ENCODE measurements at places on chromosomes 1 and 21.

- no peak for DNase-seq
Observed at GRCh38 chr1:35640380-35641232, 720 bp downstream of the PSMB2 start.

GRCh38 chr1:163796394-163796821 is 474.7 kb downstream of the NUF2 start:
- no peak for DNase-seq

- DNase-seq: no peak
Observed at GRCh38 chr1:11795238-11795890, 10.4 kb downstream of the MTHFR start.

- DNase-seq: no peak
Observed at GRCh38 chr1:68675336-68675735, 178.5 kb upstream of the DEPDC1 start.

DNA sequence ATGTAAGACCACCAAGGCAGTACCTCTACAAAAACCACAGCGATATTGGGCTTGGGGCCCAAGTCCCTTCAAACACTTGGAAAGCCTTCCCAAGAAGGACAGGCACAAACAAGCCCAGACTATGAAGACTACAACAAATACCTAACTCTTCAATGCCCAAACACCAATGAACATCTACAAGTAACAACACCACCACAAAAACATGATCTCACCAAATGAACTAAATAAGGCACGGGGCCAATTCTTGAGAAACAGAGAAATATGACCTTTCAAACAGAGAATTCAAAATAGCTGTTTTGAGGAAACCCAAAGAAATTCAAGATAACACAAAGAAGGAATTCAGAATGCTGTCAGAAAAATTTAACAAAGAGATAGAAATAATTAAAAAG is 86.8 kb downstream of the COL24A1 start:
- DNase-seq: no peak

DNA sequence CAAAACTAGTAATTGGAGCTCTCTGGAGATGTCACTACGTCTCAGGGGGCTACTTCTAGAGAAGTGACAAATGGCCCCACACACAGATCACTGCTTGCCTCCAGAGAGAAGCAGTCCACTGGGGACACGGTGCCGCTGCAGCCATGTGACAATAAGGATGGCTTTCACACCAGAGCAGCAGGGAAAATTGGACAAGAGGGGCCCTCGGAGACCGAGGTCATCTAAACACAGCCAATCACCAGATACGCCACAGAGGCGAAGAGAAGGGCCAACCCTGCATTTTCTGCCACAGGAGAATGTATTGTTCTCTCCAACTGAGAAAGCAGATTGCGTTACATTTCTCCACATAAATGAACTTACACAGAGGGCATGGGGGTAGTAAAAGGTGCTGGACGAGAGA is 51.2 kb upstream of the TIAM1 start:
- no peak for DNase-seq

DNA sequence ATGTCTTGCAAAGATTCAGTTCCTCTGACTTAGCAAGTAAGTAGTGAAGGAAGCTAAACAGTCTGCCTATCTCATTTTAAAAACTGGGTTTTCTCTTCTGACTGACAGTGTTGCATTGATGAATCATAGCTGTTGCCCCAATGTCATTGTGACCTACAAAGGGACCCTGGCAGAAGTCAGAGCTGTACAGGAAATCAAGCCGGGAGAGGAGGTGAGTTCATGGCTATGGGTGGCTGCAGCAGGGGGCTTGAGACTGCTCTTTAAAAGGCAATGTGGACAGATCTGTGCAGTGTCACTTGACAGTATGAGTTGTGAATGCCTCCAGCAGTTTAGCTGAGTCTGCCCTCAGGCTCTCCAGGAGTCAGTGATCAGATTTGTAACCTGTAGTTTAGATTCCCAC is 46.6 kb downstream of the SMYD2 start:
- no peak for DNase-seq

- DNase-seq: no peak
Observed at GRCh38 chr1:107479865-107480350, 339.1 kb downstream of the NTNG1 start.

DNA sequence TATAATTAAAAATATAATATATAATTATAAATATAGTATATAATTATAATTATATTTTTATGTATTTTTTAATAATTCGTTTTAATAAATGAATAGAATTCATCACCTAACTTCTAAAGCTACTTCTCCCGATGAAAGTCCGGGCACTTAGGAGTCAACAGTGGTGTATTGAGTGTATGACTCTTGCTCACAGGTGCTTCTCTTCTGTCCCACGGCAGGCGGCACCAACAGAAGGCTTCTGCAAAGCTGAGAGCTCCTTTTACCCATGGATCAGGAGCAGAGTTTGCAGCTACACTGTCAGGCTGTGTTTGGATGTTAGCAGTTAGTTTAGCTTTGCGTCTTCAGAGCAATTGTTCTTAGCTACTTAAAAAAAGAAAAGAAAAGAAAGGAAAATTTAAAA is 122.4 kb downstream of the LIPI start:
- no peak for DNase-seq

- DNase-seq: no peak
Observed at GRCh38 chr1:119822406-119822805, 11.1 kb upstream of the REG4 start.

DNA sequence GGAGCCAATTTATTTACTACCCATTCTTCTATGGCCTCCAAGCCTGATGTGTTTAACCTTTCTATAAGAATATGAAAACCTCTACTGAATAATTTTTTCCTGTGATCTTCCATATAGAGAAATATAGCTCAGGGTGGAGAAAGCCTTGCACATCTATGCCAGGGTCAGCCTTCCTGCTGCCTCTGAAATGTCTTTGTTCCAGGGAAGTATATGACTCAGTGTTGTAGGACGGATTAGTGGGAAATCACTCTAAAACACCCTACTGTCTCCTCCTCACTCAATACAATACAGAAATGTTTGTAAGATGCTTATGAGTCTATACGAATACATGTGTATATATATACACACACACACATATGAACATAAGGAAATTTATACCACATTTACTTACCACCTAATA is 1044.9 kb downstream of the BRINP3 start:
- DNase-seq: no peak

- no peak for DNase-seq
Observed at GRCh38 chr1:227738820-227739219, 3.6 kb downstream of the SNAP47 start.

DNA sequence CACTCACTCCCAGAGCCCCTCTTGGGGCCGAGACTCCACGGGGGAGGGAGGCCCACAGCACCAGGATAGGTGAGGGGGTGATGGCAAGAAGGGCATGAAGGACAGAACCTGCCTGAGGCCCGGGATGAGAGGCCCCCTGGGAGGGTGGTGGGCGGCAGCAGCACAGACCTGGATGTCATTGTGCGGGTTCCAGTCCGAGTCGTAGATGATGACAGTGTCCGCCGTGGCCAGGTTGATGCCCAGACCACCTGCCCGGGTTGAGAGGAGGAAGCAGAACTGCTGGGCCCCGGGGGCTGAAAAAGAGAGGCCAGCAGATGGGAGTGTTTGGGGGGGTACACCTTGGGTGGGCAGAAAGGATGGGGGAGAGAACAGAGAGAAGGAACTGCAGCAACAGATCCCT is 50.1 kb downstream of the CHD5 start:
- DNase-seq: no peak

- DNase-seq: no peak
Observed at GRCh38 chr1:237390823-237391222, 348.8 kb downstream of the RYR2 start.

DNA sequence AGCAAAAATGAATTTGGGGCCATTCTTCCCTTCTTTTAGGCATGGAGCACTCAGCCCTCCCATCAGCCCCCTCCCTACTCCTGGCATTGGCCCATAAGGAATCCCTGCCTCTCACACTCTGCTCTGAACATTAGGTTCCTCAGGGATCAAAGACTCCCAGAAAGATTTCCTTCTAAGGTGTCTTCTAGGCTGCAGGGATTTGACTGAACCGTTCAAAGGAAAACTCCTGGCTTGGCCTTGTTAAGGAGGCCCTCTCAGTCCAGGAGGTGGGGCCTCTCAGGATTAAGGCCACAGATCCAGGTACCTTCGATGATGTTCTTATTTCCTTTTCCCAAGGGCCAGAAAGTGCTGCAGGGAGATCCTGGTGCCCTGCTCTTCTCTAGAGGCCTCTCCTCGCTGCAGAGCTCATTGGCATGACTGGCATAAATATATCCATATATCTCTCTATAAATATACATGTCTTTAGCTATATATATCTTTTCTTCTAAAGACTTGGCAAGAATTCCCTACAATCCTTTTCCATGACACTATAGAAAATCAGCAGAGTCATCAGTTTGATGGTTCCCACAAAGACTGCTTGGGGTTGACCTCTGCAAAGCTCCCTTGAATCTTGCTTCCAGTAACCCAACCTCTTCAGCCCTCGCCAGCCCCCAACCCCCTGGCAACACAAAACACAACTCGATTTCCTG is 59.1 kb downstream of the PLXNA2 start:
- no peak for DNase-seq

DNA sequence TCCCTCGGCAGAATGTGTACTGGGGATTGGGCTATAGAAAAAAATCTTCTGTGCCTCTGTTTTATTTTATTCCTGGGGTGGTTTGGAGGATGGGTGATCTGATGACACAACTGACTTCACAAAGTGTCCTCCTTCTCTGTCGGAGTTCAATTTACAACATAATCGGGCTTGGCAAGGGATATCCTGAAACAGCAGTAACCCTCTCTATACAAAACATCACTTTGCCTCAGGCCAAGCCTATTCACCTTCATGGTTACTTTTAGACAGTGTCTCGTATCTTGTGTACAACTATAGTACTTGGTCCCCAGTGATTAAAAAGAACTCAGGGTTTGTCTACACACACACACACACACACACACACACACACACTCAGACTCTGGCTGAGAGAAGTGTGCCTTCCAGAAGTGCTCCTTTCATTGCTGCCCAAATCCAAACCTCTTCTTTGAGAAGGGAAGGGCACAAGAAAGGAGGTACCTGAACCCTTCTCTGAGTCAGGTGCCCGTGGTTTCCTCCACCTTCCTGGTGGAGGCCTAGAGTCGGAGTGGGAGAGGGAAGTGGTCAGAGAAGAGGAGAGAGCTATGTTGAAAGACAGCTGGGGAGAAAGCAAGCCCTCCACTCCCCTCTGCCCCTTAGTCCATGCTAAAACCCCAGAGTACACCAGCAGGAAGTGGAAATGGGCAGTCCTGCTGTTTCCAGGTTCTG is 62.4 kb upstream of the POU2F1 start:
- DNase-seq: no peak

- DNase-seq: no peak
Observed at GRCh38 chr21:45022348-45022675, 52.1 kb upstream of the ADARB1 start.

- DNase-seq: no peak
Observed at GRCh38 chr1:46489638-46490405, at the start of gene DMBX1. TSS of gene DMBX1 (plus strand) at chr1:46489836. CDS start at chr1:46507011, 17,175 bp downstream.

DNA sequence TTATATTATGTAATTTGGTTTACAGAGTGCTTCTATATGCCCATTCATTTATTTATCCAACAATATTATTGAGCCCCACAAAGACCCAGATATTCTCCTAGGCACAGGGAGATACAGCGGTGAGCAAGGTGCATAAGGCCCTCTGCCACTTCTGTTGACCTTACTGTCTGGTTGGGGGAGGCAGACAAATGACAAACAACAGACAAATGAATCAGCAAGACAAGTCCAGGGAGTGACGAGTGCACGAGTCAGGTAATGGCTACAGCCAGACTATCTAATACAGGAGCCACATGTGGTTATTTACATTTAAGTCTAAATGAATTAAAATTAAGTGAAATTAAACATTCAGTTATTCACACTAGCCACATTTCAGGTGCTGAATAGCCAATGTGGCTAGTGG is 22.0 kb upstream of the BCAR3 start:
- no peak for DNase-seq

DNA sequence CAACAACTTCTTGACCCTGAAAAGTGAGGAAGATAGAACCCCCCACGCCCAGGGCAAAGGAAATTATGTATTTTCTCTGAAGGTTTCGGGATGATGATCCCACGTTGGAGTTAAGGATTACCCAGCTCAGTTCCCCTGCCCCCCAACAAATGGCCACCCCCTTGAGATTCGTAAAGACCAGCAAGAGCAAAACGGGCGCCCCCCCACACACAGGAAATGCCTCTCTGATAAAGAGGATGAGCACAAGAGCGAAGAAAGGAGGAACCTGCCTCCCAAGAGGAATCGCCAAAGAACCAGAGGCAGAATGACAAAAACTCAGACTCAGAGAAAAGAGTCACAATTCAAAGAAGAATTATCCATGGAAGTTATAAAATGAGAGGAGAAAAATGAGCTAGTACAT is 576.9 kb downstream of the MATN1 start:
- no peak for DNase-seq

GRCh38 chr1:107362468-107363140 is 221.8 kb downstream of the NTNG1 start:
- no peak for DNase-seq

- no peak for DNase-seq
Observed at GRCh38 chr1:190193508-190194115, 284.1 kb downstream of the BRINP3 start.

DNA sequence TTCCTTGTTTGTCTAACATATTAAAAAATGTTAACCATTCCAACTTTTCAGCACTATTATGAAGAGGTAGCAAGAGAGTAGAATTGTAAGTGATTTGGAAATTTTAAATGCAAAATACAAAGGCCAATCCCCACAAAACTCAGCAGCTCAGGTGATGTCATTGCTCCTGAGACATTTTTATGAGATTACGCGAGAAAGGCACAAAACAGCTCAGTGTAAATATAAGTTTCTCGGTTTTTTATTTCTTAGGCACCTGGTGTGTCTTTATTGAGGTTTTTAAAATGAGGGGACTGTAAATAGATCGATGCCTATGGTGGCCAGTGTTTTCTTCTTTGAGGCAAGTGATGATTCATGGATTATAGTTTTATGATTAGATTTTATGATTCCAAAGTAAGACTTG is 6.1 kb downstream of the ABCG1 start:
- no peak for DNase-seq

DNA sequence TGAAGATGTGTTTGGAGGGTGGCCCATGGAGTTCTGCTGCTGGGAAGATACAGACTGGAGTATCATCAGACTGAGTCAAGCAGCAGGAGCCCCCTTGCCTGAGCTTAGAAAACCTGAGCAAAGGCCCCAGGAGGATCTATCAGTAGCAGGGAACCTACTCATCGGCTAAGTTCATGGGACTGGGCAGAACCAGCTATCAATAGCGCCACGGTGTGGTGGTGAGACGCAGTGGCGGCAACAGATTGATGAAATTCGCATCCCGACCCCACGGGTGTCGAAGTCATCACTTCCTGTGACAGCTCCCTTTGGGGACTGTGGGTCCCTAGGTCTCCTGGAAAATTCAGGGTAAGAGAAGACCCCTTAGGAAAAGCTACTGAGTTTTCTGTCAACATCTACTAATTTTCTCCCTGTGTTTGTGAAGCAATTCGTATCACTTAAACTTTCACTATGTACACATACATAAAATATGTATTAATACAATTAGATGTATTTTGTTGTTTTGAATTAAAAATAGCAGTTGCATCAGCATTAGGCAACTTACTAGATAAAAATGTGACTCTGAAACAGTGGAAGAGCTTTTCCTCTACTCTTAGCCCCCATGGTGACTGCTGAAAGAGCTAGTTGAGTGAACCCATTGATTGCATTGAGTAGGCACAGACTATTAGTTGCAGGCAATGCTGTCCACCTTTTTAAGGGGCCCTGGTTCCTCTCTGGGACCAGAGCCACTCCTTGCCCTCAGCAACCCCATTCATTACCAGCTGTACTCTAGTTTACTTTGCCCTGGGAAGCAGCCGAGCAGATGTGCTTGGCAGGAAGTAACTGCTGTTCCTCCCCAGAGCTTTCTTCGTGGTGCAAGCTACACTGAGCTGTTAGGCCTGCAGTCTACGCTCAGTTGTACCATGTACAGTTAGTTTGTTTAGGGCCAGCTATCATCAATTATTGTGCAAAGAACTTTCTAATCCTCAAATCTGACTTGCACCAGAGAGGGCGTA is 7.3 kb upstream of the CACNA1S start:
- DNase-seq: peak; percentile 34

Data from stimulated activated CD8-positive, alpha-beta memory T cell treated with anti-CD3 and anti-CD28 coated beads, Interleukin-2, amount 100 ng/mL, for 48 hours (primary cell).